ENCODE measurements at places on chromosomes 4 and X.
A peak's percentile ranks its signal among the peaks of the same experiment; 100 is the strongest.

GRCh38 chr4:168972596-168972995 is 37.5 kb downstream of the CBR4 start:
- no peak for DNase-seq

GRCh38 chr4:7861440-7861881 is 78.2 kb downstream of the AFAP1 start:
- no peak for DNase-seq

DNA sequence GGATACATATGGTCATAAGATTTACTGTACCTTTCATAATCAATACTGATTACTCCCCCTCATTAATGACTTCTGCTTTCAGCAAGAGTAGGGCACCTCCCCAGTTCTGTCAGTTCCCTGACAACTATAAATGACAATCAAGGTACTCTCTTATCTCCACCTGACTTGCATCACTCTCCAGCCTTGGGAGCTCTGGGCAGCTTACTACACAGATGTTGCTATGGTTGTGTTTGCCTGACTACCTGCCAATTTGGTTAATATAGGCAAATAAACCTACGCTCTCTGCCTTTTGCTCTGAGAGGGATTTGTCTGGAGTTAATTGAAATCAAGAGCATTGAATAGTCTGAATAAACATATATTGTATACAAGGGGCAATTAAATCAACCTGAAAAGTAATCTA is 22.8 kb upstream of the MAP7D3 start:
- no peak for DNase-seq

- DNase-seq = no peak
These were observed 136.6 kb downstream of the NWD2 start for GRCh38 chr4:37381040-37381668.

DNA sequence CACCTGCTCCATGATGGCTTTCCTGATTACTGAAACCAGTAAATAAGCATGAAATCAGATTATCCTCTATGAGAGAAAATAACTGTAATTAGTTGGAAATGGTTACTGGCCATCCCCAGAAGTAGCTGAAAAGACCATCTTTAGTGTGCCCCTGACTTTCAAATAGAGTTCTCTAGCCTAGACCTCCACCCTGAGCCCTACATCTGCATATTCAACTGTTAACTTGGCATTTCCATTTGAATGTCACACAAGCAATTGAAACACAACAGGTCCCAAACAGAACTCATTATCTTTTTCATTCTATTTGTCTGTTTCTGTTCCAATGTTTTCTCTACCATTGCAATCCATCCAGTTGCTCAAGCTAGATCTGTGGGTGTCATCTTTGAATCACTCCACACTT is 952.3 kb downstream of the RPA4 start:
- no peak for DNase-seq

DNA sequence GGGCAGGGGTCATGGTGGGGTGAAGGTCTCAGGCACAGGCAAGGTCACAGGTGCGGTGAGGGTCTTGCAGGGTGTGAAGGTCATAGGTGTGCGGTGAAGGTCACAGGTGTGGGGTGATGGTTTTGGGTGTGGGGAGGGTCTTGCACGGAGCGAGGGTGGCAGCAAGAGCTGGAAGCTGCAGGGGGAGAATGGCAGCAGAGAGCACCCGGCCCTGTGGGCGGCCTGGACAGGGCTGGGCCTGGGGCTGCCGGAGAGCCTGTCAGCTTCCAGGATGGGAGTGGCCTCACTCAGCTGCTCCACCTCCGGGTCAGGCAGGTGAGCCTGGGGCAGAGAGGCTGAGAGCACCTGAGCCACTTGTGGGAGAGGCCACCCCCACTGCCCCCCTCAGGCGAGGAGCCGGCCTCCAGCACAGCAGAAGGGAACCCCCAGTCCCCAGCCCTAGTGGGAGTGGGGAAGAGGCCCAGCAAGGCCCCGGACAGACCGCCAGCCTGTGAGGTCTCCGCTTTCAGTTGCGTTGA is 1.5 kb downstream of the MSANTD1 start:
- peak; percentile 60 for DNase-seq

GRCh38 chr4:147543034-147543433 is 62.1 kb downstream of the EDNRA start:
- DNase-seq = no peak

DNA sequence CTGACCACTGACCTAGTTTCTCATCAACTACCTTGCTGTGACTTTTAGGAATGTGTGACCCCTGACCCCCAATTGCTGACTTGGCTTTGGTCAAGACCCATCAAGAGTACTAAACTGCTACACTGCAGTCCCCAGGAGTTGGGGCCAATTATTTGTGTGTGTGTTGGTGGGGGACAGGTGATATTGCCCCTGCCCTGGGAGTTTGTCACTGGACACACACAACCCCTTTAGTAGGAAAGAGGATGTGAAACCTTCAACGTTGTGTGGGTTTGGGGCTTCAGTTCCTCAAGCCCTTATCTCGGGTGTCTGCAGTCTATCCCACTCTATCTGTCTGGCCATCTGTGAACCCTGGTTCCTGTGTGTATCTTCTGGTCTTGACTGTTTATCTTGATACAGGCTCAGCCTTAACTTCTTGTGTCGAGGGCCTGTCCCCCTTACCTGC is 6.5 kb downstream of the SASH3 start:
- no peak for DNase-seq

DNA sequence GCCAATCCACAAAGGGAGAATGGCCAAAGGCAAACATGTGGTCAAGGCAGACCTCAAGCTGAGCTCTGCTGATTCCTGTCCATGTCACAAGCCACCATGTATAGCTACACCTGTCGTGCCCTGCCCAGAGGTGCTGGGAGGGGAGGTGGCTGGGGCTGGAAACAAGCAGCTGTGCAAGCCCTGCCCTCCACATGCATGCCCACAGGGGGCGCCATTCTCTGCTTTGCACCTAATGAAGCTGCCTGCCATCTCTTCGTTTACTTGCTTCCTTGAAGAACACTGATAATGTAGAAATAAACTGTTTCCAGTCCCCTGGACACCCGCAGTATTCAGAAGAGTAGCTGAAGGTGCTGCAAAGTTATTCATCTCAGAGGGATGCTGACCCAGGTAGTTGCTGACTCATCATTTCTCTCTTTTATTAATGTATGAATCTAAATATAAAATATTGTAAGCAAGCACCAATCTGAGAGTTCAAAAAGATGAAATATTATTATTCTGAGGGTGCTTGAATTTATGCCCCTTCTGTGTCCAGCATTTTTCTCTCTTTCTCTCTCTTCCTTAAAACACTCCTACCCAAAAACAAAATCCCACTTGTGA is 278.6 kb downstream of the ADGRA3 start:
- DNase-seq = no peak

GRCh38 chr4:156794863-156795262 is 176.7 kb downstream of the PDGFC start:
- no peak for DNase-seq

DNA sequence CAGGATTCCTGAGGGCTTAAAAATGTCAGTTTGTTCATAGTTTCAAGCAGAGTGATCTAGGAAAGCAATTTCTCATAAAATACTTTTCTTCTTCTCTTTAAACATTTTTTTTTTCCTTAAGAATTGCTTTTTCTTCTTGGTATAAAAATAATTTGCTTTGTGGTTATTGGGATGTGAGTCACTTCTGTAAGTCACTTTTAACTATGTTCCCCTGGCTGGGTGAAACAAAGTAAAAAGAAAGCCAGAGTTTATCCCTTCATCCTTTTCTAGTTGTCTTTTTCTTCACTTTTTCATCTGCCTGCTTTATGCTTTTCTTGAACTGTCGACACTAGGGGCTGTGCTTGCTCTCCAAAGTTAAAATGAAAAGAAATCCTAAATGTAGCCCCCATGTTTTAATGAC is 33.5 kb downstream of the ARSJ start:
- DNase-seq = no peak

DNA sequence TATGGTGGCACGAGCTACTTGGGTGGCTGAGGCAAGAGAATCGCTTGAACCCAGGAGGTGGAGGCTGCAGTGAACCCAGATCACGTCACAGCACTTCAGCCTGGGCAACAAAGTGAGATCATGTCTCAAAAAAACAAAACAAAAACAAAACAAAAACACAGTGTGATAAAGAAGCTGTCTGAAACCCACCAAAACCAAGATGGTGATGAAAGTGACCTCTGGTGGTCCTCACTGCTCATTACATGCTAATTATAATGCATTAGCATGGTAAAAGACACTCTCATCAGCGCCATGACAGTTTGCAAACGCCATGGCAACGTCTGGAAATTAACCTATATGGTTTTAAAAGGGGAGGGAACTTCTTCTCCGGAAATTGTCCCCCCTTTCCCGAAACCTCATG is 29.4 kb upstream of the OPHN1 start:
- DNase-seq = no peak

DNA sequence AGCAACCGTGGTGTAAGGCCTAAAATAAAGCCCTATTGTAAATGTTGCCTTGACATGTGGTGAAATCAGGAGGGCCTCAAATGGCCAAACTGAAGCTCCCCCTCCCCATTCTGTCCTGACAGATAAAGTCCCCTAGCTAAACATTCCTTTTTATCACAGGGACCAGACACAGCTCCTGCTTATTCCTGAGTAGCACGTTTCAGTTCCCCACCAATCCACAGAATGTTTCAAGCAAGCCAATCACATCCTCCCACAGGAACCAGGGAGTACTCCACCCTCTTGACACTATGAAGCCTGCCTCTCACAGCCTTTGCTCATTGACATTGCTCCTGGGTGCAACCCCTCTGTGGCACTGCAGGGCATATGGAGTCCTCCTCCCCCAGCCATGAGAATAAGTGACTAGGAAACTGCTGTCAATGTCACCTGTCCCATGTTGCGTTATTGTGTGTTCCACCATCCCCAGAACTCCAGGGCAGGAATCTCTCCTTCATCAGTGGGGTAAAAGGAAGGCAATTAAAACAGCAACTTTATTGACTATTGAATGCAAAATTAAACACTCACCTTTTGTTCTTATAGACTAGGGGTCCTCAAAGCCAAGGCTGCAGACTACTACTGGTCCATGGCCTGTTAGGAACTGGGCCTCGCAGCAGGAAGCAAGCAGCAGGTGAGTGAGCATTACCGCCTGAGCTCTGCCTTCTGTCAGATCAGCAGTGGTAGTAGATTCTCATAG is 128.1 kb downstream of the COL25A1 start:
- DNase-seq = no peak

DNA sequence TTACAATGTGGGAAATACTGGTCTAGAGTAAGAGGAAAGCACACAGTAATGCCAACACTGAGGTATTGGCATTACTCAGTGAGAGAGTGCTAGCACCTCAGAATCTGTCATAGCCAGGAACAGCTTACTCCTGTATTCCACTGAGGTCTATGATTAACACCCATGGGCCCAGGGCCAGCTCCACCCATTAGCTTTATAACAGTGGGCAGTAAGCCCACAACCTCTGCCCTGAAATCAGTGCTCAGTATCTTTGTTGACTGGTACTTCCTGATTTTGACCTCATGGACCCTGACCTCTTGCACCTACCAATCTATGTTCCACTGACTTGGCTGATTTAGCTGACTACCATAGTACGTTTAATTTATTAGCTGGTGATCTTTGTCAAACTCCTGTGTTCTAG is 56.1 kb downstream of the LANCL3 start:
- no peak for DNase-seq

DNA sequence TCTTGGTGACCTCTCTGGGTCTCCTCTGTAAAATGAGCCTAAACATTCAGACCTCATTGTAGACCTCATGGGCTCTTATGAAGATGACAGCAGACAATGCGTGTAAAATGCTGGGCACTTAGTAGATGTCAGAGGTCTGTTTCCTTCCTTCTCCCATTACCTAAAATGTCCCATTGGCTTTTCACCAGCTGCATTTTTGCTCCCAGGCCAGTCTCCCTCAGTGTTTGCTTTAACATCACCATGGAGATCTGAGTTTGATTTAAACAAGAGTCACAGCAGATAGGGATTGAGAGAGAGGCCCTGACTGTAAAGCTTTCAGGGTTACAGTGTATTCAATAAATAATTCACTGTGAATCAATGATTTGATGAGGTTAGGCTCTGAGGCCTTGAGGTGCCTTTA is 24.3 kb downstream of the PSAPL1 start:
- DNase-seq = no peak

DNA sequence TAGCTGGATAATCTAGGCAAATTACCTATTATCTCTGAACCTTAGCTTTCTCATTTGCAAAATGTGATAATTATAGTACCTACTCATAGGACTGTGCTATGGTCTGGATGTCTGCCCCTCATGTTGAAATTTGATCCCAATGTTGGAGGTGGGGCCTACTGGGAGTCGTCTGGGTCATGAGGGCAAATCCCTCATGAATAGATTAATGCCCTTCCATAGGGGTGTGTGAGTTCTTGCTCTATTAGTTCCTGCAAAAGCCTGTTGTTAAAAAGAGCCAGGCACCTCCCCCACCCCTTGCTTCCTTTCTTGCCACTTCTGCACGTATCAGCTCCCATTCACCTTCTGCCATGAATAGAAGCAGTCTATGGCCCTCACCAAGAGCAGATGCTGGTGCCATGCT is 73.9 kb downstream of the SERTM2 start:
- no peak for DNase-seq

GRCh38 chr4:88244816-88245579 is 39.4 kb downstream of the PPM1K start:
- DNase-seq = no peak

GRCh38 chrX:65528293-65528692 is 6.3 kb downstream of the LAS1L start:
- DNase-seq = no peak

DNA sequence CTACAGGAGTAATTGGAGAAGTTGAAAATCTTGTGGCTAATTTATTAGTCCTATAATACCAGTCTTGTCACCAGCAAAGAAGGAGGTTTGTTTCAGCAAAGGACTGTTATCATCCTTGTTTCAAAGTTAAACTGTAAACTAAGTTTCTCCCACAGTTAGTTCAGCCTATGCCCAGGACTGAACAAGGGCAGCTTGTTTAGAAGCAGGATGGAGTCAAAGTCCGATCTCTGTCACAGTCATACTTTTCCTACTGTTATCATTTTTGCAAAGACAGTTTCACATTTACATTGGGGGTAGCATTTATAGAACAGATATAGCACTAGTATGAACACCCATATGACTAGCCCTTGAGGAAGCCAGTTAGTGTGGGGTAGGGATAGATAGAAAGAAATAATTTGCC is 46.4 kb downstream of the AKAP4 start:
- DNase-seq = no peak

DNA sequence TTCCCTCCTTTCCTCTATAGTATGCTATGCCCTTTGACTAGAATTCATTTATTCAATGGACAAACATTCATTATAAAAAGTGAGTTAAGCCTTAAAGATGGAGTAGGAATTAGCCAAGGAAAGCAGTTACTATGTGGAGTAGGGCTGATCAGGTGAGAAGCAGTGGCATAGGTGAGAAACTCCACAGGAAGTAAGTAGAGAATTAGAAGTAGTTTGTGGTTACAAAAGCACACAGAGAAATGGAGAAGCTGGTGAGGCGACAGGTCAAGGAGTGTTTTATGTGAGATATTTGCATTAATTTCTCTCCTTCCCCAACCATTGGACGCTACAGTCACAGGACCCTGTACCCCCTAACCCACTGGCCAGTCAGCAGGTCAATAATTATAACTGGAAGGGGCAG is 30.6 kb downstream of the SETD7 start:
- no peak for DNase-seq

All from right kidney (tissue), 9 donors.